ENCODE measurements at places on chromosomes 1 and 21. TPM values are rescaled to one million over a fixed set of nuclear protein-coding genes. Genes with fewer than 3 reads are reported as not detected.

Gene TRIM45
- polyA plus RNA-seq, result 1.4 TPM

Gene ZNF593OS
- 0.81 TPM for polyA plus RNA-seq

Gene RHD
- polyA plus RNA-seq, result 0.33 TPM

Gene IRF6
- 0.84 TPM for polyA plus RNA-seq

Gene CDK18
- polyA plus RNA-seq, result not detected

Gene LRRC41
- 103 TPM for polyA plus RNA-seq

Gene HES5
- polyA plus RNA-seq, result not detected

Gene TRPM2
- not detected for polyA plus RNA-seq

Gene DUSP10
- polyA plus RNA-seq, result 16.4 TPM

Gene GSTM3
- 75.2 TPM for polyA plus RNA-seq

Gene ACBD3
- 41.4 TPM for polyA plus RNA-seq

Measured in GM23248 (cell line).